Inflammatory macrophage (primary cell): ENCODE measurements at places on chromosomes 7 and 10.

DNA sequence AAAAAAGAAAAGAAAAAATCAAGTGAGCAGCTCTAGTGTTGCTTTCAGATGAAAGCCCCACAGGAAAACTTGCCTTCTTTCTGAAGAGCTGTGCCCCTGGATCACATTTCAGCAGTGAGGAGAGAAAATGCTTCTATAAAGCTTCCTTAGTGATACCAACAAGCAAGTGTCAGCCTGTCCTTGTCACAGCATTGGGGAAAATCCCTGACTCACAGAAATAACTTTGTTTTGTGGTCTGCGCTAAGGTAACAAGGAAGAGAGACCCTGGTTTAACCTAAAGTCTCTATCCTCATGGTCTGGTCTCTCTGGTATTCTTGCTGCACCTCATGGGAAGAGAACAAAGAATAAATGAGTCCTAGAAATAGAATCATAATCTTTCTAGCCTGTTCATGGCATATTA is 885.2 kb upstream of the SORCS1 start:
- DNase-seq = no peak

DNA sequence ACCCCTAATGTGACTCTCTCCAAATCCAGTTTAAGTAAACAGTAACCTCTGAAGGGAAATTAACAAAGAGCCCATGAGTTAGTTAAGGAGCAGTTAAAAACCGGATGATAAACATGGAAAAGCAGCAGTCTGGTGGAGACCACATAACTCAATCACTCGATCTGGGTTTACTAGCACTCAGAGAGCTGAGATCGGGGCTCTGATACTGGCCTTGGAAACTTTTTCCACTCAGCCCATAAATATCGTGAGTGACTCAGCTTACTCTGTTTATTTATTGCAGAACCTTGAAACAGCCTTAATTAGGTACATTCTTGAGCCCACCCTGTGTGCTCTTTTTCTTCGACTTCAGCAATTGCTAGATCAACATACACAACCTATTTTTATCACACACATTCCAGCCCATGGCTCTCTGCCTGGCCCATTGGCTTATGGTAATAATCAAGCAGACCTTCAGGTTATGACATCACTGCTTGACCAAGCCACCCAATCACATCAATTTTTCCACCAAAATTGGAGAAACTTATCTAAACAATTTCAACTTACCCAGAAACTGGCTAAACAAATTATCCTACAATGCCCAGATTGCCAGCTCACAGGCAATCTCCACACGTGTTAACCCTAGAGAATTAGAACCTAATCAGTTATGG is 82.2 kb upstream of the GPR22 start:
- no peak for DNase-seq

- DNase-seq = no peak
Measured at GRCh38 chr10:51145375-51145774, 71.1 kb downstream of the PRKG1 start.

DNA sequence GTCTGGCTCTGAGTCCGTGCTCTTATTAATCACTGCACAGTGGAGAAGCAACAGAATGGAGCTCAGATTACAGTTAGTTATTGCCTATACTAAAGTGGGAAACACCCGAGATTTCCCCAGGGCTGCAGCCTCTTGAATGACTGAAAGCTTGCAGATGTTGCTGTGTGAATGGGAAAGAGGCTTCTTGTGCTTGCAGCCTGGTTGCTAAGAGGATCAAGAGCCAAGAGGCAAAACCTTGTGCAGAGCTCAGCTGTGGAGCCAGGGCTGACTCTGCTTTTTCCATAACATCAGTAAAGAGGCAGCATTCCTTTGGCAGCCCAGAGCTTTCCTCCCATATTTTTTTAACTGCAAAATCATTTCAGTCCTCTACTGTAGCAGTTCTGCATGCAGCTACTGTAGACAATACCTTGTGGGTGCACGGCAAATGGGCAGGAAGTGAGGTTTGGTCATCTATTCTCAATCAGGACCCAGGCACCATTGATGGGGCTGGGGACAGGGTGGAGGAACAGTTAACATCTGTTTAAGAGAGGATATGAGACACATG is 86.5 kb downstream of the RALA start:
- no peak for DNase-seq

DNA sequence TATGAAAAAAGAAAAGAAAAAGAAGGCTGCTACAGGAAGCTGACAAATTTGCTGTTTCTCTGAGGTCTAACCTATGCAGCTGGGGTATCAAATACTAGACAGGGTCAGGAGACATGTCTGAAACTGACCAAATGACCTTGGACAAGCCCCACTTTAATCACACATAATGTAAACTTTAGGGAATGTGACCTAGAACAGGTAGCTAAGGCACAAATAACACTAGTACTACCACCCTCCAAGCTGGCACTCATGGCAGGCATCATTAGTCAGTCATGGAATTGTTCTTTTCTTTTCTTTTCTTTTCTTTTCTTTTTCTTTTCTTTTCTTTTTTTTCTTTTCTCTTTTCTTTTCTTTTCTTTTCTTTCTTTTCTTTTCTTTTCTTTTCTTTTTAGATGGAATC is 250.4 kb downstream of the KCNMA1 start:
- no peak for DNase-seq

- DNase-seq = no peak
Measured at GRCh38 chr7:124557587-124557986, 208.0 kb downstream of the GPR37 start.

- no peak for DNase-seq
Measured at GRCh38 chr10:32489901-32490300, 44.0 kb downstream of the CCDC7 start.

DNA sequence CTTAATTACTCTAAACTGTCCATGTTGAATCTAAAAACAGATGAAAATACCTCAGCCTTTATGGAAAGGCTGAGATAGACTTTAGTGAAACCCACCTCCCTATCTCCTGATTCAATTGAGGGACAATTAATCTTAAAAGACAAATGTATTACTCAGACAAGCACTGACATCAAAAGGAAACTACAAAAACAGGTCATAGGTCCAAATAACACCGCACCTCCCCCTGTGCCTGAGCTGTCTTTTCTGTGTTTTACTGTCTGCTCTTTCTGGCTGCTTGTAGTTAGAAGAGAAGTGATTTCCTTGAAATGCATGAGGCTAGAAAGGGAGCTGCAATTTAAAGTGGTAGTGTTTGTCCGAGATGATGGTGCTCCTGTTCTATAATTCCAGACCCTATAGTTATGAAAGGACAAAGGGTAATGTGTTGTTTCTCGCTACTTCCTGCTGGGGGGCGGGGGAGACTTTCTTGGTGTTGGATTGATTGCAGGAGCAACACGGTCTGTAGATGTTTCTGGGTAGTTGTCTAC is 16.0 kb downstream of the AKR1C8 start:
- no peak for DNase-seq

- no peak for DNase-seq
Measured at GRCh38 chr7:51764976-51765375, 448.4 kb upstream of the COBL start.

- peak; percentile 81 for DNase-seq
Measured at GRCh38 chr7:128883622-128884448, 21.2 kb downstream of the ATP6V1F start.

GRCh38 chr7:16801111-16801542 is 3.7 kb downstream of the AGR2 start:
- peak; percentile 40 for DNase-seq

GRCh38 chr7:17436126-17436525 is 137.7 kb downstream of the AHR start:
- DNase-seq = no peak

DNA sequence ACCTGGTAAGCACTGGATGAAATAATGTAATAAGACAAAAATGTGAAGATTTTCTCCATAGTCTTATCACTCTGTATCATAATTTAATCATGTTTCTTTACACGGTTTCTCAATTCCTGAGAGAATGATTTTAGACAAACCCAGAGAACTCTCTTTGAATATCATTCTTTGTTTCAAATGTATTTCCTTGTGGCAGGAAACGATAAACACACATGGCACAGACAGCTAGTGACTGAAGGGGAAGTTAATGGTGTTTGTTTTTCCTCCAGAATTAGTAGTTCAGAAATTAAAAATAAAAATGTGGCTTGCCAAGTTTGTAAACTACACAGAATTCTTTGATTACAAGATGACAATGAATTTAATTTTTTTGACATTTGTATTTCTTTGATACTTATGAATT is 163.7 kb upstream of the PRPS1L1 start:
- no peak for DNase-seq

DNA sequence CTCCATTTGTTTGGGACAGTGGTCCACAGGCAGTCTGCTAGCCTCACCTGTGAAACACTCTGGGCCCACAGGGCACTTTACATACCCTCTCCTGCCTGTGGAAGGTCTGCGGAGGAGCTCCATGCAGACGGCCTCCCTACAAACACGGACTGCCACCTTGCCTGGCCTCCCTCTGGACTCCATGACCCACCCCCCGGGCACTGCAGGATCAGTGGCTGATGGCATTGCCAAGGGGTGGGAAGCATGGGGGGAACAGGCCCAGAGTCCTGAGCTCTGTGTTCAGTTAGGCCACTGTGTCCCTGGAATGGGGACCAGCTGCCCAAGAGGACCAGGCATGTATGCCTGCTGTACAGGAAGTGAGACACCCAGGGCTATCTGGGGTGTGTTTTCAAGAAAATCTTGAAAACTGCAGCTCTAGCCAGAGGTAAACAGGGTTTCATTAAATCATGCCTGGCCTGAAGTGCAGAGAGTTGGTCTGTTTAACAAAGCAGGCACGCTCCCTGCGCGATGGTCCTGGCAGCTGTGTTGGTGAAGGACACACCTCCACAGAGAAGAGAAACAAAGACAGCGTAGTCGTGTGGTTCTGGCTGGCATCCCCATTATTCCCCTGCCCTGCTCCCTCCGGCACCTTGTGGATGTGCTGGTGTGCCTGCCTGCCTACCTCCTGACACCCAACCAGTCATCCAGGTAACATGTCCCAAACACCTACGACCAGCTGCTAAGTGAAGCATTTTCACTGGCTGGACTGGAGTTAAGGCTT is 470.8 kb upstream of the ZMIZ1 start:
- DNase-seq = no peak

DNA sequence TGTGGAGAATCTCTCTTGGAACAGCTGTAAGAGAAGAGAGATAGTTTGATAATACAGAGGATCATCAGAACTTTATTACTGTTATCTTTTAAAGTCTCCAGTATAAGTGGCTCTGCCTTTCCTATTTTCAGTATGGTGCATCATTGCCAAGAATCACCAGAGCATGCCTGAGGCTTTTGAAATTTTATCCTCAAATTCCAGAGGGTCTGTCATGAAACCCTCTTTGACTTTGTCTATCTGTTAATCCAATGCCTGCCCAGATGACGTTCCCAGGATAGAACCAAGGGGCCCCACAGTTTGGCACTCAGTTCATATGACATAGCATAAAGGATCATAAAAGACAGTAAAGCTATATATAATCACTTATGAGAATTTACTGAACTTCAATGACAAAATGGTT is 35.3 kb upstream of the SEMA3C start:
- DNase-seq = no peak

DNA sequence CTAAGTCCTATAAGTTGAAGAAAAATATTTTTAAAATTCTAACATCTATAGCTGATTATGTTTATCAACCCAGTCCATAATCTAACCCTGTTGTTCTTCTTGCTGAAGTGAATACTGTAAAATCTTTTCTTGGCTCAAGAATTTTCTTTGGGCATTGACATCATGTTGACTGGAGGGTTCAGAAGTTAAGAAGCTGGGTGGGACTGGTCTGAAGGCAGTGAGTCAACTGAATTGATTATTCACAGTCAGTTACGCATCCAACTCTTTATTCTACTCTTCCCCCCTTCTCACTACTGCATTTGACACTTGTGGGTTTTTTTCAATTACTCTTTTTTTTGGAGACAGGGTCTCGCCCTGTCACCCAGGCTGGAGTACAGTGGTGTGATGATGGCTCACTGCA is 31.0 kb downstream of the DENND2A start:
- DNase-seq = no peak

DNA sequence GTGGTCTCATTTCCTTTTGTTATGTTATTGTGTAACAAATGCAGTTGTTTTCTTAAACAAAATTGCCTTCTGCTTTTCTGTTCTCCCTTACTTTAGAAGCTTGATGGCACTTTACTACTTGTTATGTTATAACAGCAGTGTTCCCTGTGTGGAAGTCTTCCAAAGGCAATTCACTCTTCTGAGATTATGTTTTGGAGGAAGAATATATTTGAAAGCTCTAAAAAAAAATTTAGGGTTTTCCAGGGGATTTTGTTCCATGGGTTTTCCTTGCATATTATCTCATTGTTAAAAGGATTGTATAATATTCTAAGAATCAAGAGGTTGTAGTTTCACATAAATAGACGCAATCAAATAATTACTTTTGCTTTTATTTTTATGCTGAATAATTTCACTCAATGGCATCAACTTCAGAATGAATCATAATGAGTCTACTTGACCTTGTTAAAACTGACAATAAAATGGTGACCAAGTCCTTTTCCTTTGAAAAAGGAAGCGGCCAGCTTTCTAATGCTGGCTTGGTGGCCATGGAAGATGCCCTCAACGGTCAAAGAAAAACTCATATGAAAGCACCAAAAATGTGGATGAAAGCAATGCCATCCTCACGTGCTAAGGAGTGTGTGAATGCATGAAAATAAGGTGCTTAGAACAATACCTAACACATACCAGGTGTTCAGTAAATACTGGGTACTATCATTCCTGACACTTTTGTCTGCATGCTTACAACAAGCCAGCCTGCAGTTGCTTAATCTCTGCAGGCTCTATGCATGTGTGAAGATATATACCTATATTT is 92.4 kb upstream of the KLF6 start:
- peak; percentile 47 for DNase-seq

DNA sequence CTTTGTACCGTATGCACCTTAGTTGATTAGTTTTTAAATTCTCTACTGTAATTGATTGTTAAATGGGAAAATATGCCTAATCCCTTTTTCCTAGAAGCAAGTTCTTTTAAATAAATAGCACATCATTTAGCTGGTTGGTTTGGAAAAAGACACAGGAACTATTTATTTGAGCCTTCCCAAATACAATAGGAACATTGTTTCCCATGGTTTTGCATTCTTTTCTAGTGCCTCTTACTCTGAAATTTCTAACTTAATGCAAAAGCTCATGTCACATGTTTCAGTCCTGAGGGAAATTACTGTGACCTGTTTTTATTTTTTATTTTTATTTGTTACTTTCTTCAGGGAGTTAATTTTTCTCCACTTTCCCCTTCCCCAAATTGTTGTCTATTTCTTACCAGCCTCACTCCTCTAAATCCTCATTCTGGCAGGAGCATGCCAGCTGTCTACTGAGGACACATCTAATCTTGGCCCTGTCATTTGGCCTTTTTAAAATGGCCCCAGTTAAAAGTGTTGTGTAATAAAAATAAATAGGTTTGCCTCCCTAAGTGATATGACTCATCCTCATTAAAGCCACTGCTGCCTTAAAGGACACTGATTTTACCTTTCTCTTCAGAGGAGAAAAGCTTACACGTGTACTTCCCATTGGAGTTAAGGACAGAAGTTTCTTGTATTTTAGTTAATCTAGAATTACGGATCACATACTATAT is 94.5 kb downstream of the PPP1R3A start:
- DNase-seq = no peak
